Lung (tissue), 17 donors: ENCODE measurements at places on chromosomes 2 and 18. TPM values are rescaled to one million over a fixed set of nuclear protein-coding genes. Genes with fewer than 3 reads are reported as not detected.

Gene SLC9A4
- total RNA-seq, result 0.06 TPM

Gene ST8SIA3
- total RNA-seq, result 0.03 TPM

Gene RTTN
- 13.7 TPM for total RNA-seq

Gene HOXD3
- total RNA-seq, result 2.5 TPM

Gene IL1R2
- total RNA-seq, result 7.3 TPM

Gene HAAO
- 12.5 TPM for total RNA-seq

Gene TXNL1
- total RNA-seq, result 57.7 TPM

Gene POMC
- total RNA-seq, result 3.7 TPM

Gene MEP1B
- not detected for total RNA-seq
